Stimulated activated CD8-positive, alpha-beta memory T cell treated with anti-CD3 and anti-CD28 coated beads, Interleukin-7, amount 100 ng/mL, for 1 hour (primary cell): ENCODE measurements at places on chromosomes 2 and 18.

- no peak for DNase-seq
Observed at GRCh38 chr2:28347193-28347592, 45.5 kb upstream of the FOSL2 start.

DNA sequence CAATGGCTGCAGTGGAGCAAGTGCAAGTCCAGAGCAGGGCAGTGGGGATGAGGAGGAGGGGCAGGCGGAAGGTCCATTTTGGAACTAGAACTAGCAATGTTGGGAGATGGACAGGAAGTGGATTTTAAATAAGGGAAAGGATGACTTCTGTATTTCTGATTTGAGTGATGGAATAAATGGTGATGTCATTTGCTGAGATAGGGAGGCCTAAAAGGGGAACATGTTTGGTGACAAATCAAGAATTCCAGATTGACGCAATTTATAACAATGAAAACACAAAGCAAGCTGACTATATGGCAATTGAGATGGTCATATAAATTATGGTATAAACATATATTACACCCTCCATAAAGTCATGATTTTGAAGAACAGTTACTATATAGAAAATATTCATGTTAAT, 209.3 kb downstream of the SS18 start:
- no peak for DNase-seq

DNA sequence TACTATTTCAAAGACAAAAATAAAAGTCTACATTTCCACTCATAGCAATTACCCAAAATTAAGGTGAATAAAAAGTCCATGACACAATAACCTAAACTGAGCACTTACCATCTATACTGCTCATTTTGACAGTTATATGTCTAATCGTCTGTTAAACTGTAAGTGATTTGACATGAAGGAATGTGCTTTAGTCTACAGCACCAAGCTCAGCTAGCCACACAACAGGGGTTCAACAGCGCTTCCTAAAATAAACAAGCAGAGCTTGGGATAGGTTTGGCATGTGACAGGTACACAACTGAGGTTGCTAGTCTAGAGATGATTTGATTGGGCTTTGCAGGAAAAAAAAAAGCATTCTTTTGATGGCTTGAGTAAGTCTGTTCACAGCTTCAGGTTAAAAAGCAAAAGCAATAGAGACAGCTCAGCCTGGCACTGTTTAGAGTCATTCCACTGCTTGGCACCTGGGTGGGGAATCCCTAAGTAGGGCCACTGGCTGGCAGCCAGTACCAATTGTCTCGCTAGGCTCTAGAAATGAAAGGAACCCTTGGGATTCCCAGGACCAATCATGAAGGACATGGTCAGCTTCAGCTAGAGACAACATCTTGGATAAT, 78.6 kb downstream of the BARD1 start:
- no peak for DNase-seq

- no peak for DNase-seq
Observed at GRCh38 chr2:124523096-124523495, 498.0 kb downstream of the CNTNAP5 start.

DNA sequence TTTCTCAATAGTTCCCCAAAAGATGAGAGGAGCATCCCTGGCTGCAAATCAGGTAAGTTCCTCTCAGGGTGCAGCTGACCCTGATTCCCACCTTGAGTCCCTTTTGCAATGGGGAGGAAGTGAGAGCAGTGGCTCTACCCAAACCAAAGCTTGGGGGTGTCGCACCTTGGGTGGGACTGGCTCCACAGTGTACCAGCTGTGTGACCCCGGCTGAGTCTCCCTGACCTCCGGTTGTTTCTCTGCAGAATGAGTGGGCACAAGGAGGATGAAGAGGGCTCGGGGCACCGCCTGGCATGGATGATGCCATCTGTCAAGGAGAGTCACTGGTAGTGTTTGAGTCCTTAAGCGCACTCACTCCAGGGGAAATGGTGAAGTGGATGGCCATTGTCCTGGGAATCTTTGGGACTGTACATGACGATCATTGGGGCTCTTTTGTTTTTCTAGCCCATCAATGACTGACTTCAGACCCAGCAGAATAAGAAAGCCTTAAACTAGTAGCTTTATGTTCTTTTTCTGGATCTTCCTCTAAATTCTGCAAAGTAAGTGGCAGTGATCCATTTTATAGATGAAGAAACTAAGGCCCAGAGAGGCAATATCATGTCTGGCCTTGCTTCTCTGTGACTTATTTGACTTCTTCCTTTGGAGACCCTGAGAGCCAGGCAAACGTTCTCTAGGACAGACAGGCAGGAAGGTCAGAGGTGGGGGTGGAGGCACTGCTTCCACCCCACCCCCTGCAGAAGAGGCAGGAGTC, 106.3 kb upstream of the ST3GAL5 start:
- no peak for DNase-seq

- no peak for DNase-seq
Observed at GRCh38 chr2:172735582-172736423, at the start of gene RAPGEF4. TSS of gene RAPGEF4 (plus strand) at chr2:172735845. CDS start at chr2:172735984, 139 bp downstream.

DNA sequence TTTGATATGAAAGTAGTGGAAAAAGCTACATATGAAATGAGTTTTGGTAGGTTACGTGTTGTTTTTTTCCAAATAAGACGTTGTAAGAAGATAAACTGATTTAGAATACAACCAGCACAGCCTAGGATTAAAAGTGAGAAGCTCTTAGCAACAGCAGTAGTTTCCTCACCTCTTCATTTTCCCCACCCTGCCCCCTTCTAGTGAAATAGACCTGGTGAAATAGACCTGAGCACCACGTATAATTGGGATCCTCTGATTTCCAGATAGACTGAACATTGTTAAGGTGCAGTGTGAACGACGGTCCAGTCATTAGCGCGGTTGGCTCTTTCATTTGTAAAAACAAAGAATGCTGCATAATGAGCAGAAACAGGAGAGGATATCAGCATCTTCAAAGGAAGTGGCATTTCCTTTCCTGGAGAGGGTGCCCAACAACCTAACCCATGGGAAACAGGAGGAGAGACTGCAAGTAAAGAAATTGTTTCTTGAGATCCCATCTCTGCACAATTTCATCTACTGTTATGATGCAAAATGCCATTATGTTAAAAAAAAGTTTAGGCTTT, 114.3 kb downstream of the FIGN start:
- DNase-seq, result no peak

DNA sequence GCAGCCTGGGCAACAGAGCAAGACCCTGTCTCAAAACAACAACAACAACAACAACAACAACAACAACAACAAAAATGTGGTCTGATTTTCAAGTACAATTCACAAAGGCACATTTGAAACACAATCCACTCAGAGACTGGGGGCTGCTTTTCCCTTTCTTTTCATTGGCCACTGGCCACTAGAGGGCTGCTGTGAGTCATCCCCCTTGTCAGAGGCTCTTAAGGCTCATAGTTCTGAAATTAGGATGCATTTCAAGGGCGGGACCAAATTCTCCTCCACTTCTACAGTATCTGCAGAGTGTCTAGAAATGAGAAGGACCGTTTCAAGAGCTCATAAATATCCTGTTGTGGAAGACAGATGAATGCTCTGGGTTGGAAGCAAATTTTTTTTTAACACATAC, 285.4 kb downstream of the NRXN1 start:
- DNase-seq, result no peak

- no peak for DNase-seq
Observed at GRCh38 chr2:6919901-6920742, 2.9 kb downstream of the RNF144A start.
